ENCODE measurements at places on chromosomes 1 and 21.

GRCh38 chr1:31915438-31915837 is 22.7 kb downstream of the PTP4A2 start:
- no peak for DNase-seq

GRCh38 chr1:1942753-1943656 is 23.9 kb upstream of the TMEM52 start:
- DNase-seq, result no peak

DNA sequence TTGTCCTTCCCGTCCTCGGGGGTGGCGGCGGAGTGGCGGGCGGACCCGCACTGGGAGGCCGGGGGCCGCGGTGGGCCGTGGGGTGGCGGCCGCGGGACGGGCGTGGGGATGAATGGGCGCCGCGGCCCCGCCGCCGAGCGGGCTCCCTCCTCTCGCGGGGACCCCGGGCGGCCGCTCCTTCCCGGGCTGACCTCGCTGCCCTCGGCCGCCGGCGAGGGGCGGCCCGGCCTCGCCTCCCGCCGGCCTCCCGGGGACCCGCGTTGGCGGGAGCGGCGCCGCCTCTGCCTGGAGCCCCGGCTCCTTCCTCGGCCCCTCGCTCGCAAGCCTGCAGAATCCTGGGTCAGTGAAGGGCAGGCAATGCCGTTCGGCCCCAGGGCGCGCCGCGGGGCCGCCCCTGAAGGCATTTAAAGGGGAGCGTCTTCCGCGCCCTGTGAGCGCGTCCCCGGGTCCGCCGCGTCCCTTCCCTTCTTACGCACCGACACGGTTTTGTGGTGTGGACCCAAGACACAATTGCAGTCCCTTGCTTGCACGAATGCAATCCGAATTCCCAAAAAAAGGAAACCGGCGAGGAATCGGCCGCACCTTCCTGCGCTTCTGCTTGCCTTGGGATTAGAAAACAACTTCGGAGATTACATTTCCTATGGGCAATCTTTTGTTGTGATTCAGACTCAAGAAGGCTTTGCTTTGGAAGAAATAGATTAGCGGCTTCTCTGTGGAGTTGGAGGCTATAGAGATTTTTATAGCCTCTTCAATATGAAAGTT is 776 bp downstream of the ITSN1 start:
- peak; percentile 42 for DNase-seq

DNA sequence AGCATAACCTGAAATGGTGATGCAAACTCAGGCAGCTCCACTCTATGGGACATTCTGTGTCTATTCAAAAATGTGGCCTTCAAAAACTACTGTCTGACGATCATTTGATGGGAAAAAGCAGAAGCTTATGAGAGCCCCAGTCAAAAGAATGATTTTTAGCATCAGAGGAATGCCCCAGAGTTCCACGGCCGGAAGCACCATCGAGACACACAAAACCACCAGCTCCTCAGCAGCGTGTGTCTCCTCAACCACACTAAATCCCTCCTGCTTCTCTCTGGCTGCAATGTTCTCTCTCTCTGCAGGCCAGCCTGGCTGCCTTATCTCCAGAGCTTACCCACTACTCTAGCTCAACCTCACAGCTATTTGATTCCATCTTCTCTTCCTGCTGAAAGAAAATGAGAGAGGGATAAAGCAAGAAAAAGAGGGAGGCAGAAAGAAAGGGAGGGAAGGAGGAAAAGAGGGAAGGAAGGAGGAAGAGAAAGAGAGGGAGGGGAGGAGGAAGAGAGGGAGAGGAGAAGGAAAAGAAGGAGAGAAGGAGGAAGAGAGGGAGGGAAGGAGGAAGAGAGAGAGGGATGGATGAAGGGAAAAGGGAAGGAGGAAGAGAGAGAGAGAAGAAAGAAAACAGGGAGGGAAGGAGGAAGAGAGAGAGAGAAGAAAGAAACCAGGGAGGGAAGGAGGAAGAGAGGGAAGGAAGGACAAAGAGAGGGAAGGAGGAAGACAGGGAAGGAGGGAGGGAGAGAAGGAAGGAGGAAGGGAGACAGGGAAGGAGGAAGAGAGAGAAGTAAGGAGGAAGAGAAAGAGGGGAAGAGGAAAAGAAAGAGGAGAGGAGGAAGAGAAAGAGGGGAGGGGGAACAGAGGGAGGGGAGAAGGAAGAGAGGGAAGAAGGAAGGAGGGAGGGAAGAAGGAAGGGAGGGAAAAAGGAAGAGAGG is 33.5 kb upstream of the LAPTM5 start:
- DNase-seq, result no peak

GRCh38 chr1:92167151-92167550 is 50.6 kb upstream of the C1orf146 start:
- DNase-seq, result no peak

DNA sequence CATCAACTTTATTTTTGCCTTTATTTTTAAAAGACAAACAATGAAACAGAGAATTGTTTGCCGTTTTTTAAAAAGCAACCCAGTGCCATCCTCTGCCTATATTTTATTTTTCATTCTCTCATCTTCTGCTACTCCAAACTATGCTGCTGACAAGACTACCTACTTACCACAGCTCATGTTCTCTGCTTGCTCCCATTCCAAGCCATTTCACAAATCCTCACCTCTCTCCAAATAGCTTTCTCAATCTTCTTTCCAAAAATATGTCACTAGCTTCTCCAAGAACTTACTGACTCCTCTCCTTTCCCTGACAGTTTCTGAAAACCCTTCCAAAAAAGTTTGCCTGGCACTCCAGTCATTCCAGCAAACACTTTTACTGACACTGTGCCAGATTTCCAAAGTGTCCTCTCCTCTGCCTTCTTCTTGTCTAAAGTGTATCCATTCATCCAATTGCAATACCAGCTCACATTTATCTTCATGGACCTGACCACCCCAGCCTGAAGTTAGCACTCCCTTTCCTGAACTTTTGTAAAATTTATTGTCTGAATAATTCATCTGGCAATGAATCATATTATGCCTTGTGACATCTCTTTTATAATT is 766.5 kb upstream of the B3GALT2 start:
- DNase-seq, result no peak

- no peak for DNase-seq
Observed at GRCh38 chr1:162342452-162342983, 34.1 kb downstream of the SPATA46 start.

DNA sequence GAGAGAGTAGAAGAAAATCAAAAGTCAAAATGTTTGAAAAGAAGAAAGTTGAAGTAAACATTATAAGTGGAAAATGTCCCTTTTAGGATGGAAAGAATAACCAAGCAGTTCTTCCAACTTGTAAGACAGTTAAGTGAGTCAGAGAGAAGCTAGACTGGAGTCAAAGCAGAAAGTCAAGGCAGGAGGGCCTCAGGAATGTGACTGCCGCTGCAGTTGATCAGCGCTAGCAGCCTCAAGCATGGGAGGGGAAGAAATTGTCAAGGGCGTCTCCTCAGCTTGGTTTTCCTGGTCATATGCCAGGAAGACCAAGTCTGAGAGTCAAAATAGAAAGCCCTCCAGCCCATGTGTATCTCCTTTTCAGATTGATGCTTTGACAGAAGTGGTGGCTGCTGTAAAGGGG is 23.2 kb downstream of the HAO2 start:
- no peak for DNase-seq

DNA sequence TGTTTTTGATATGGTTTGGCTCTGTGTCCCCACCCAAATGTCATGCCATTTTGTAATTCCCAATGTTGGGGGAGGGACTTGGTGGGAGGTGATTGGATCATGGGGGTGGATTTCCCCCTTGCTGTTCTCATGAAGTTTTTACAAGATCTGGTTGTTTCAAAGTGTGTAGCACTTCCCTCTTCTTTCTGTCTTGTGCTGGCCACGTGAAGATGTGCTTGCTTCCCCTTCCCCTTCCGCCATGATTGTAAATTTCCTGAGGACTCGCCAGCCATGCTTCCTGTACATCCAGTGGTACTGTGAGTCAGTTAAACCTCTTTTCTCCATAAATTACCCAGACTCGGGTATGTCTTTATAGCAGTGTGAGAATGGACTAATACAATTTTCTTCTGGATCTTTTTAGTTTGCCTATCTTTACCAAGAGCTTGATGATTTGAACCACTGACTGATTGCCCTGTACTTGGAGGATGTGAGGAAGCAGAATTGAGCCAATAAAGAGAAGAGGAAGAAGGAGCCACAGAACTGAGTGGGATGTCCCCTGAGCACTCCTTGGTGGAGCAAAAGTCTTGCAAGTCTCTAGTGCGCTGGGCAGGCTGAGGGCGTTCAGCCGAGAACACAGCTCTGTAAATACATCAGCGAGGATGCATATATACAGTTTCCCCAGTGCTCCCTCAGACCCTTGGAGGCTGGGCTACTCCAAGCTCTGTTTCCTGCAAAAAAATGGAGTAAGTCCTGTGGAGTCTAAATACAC is 102.6 kb downstream of the CYYR1 start:
- no peak for DNase-seq

DNA sequence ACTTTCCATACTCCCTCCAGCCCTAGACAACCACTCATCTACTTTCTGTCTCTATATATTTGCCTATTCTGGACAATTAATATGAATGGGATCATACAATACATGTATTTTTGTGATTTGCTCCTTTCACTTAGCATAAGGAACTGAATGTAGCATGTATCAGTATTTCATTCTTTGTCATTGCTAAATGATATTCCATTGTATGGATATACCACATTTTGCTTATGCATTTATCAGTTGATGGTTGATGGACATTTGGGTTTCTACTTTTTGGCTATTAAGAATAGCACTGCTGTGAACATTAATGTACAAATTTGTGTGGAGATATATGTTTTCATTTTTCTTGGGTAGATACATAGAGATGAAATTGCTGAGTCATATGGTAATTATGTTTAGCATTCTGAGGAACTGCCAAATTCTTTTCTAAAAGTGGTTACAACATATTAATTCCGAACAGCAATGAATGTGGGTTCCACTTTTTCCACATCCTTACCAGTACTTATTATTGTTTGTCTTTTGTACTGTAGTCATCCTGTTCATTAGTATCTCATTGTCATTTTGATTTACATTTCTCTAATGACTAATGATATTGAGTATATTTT is 121.0 kb downstream of the LRRC40 start:
- no peak for DNase-seq

GRCh38 chr1:221565711-221566110 is 176.2 kb downstream of the DUSP10 start:
- no peak for DNase-seq

GRCh38 chr1:246153796-246154212 is 353.3 kb downstream of the SMYD3 start:
- DNase-seq, result no peak

- DNase-seq, result no peak
Observed at GRCh38 chr1:17847111-17847510, 92.0 kb downstream of the ACTL8 start.

GRCh38 chr1:52240592-52241210 is 98.8 kb downstream of the ZFYVE9 start:
- no peak for DNase-seq

DNA sequence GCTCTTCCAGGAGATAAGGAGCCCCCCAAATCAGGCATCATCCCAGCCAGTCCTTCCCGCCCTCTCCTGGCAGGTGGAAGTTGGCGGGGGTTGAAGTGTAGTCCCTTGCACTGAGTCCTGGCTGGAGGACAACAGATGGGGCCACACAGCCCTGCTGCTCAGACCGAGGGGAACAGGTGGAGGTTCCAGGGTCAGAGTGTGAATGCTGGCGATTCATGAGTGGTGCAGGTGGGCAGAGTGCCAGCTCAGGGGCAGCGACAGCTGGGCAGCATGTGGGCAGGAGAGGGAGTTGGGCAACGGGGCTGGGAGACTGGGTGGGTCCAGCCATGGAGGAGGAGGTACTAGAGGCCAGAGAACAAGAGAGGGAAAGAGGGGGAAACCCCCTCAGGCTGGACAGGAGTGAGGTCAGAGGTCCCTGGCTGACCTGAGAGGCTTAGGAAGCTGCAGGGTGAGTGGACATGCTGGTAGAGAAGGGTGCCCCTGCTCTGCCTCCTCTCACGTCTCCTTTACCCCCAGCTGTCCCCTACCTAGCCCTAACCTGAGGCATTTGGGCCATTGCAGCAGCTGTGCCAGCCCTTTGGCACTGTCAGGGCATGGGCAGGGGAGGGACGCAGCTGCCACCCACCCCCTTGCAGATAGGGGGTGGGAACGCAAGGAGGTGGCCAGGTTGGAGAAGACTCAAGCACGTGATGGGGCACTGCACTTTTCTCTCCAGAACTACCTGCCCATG is 11.3 kb upstream of the ADORA1 start:
- DNase-seq, result no peak

GRCh38 chr1:78289603-78290002 is 201.2 kb upstream of the PTGFR start:
- no peak for DNase-seq

All from H9 (cell line).